ENCODE measurements at places on chromosomes 13 and 19.

- DNase-seq = no peak
Observed at GRCh38 chr19:44796701-44797115, 12.2 kb upstream of the BCAM start.

- DNase-seq = no peak
Observed at GRCh38 chr13:29050719-29051118, 230.6 kb downstream of the MTUS2 start.

GRCh38 chr19:58561373-58562121, 3.1 kb upstream of the UBE2M start:
- DNase-seq = no peak

DNA sequence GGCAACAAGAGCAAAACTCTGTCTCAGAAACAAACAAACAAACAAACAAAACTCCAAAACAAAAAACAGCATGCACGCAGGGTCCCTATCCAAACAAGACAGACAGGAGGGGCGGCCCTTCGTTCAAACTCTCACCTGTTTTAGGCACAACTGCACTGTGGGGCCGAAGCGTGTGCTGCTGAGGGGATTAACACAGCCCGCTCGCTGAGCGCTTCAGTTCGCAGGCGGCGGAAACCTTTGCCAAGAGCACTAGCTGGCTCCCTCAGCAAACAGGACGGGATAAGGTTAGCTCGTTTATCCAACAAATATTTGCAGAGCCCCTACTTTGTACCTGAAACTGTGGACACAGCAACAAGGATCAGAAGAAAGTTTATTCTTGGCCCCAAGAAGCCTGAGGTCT, 1.6 kb upstream of the ADPRHL1 start:
- no peak for DNase-seq

- no peak for DNase-seq
Observed at GRCh38 chr19:15640294-15640903, at the start of gene CYP4F3. CYP4F3 (plus strand) TSS chr19:15640897; CDS start chr19:15641416, 519 bp downstream.

- DNase-seq = no peak
Observed at GRCh38 chr19:6209680-6210079, 70.1 kb downstream of the MLLT1 start.

GRCh38 chr13:30115257-30115600, 192.1 kb downstream of the KATNAL1 start:
- DNase-seq = no peak

GRCh38 chr19:40692212-40692551, 1.7 kb upstream of the NUMBL start:
- DNase-seq = no peak

GRCh38 chr19:584240-585001, 5.3 kb upstream of the HCN2 start:
- peak; percentile 91 for DNase-seq

DNA sequence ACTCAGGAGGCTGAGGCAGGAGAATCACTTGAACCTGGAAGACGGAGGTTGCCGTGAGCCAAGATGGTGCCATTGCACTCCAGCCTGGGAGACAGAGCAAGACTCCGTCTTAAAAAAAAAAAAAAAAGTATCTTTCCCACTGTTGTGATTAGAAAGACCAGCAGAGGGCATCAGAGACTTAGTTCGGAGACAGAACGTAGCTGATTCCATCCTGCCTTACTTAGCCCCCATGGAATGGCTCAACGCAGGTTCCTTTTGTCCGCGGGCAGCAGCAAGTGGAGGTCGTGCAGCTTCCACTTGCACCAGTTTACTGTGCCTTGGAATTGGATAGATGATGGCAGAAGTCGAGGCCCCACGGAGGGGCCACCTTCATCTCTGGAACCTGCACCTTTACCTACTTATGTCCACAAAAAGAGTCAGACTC, 8.1 kb downstream of the TIMM29 start:
- DNase-seq = no peak
